NCI-H2029 (cell line): ENCODE measurements at places on chromosomes 2 and 18.

GRCh38 chr2:105781274-105781978, 36.7 kb downstream of the NCK2 start:
- no peak for DNase-seq

- no peak for DNase-seq
Measured at GRCh38 chr2:144320491-144320890, 199.4 kb downstream of the ZEB2 start.

- no peak for DNase-seq
Measured at GRCh38 chr18:62766266-62766665, 50.9 kb downstream of the PHLPP1 start.

- DNase-seq = no peak
Measured at GRCh38 chr18:50619861-50620275, 60.0 kb downstream of the MAPK4 start.

DNA sequence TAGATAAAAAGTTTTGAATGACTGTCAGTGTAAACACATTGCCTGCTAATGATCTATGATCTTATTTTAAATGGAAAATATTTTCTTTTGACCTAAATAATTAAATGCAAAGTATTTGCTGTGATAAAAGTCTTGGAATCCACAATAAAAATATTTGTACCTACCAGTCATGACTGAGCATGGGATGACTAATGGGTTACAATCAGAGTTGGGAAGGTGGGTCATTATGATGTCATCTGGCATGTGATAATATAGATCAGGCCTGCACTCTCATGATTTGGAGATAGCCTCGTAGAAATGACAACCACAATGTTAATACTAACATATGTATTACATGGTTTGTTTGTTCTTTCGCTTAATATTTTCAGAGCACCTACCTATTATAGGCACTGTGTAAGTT, 848.8 kb upstream of the KLHL29 start:
- no peak for DNase-seq

GRCh38 chr2:187873132-187873531, 318.9 kb upstream of the TFPI start:
- DNase-seq = no peak

- DNase-seq = no peak
Measured at GRCh38 chr2:207719008-207719407, 7.6 kb downstream of the CCNYL1 start.

GRCh38 chr2:135985826-135986393, 484 bp upstream of the DARS1 start:
- peak; percentile 85 for DNase-seq

DNA sequence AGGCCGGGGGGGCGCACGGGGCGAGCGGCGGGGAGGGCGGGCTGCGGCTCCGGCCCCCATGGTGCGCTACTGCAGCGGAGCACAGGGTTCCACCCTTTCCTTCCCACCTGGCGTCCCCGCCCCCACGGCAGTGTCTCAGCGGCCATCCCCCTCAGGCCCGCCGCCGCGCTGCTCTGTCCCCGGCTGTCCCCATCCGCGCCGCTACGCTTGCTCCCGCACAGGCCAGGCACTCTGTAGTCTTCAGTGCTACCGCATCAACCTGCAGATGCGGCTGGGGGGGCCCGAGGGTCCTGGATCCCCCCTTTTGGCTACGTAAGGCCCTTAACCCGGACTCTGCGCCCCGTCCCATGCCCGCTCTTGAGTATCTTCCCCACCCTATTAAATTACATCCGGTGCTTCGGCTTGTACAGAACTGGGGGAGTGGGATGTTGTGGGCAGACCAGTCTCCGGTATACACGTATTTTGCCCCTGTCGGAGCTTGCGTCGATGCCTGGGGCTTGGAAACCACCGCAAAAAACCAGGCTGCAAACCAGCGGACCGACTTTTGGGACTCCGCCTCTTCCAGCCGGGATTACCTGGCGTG, 598 bp upstream of the WBP1 start:
- DNase-seq = peak; percentile 49

- no peak for DNase-seq
Measured at GRCh38 chr2:120908314-120908975, 172.8 kb downstream of the GLI2 start.

DNA sequence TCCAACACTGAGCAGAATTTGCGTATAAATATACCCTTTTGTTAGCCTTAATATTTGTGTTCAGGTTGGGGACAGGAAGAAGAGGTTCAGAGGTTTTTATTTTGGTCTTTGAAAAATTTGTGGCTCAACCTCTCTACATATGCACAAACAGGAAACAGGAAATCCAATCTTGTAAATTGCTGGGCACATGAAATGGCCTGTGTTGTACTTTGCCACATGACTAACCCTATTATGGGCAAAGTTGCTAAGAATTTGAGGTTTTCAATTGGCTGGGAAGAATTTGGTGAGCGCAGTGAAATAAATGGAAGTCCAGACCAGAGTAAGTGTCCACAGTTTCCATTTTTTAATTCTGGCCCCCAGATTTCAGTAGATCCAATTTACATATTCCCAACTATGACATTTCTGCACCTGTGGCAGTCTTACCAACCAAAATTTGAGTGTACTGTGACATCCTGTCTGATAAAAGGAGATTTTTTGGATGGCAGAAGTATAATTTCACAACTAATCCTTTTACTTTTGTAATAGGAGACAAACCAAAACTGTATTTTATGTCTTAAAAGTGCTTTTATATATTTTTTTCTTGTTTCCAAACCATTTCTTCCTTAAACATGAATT, 63.6 kb downstream of the COX7A2L start:
- no peak for DNase-seq

GRCh38 chr18:10750191-10751035, 224.6 kb downstream of the NAPG start:
- DNase-seq = no peak

DNA sequence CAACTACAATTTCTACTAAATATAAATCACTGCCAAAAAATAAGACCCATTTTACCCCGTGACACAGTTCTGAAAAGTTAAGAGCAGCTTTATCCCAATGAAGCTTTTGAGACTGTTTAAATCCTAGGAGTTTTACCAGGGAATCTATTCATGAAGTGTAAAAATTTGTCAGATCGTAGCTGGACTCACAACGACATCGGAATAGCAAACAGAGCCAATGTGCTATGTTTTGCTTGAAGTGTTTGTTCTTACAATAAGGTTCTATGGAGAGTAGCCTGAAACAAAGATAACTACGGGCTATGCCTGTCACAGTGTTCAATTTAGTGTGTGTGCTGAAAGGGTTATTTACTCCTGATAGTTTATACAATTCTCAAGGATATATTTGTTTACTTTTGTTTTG, 78.5 kb upstream of the L3MBTL4 start:
- DNase-seq = no peak

DNA sequence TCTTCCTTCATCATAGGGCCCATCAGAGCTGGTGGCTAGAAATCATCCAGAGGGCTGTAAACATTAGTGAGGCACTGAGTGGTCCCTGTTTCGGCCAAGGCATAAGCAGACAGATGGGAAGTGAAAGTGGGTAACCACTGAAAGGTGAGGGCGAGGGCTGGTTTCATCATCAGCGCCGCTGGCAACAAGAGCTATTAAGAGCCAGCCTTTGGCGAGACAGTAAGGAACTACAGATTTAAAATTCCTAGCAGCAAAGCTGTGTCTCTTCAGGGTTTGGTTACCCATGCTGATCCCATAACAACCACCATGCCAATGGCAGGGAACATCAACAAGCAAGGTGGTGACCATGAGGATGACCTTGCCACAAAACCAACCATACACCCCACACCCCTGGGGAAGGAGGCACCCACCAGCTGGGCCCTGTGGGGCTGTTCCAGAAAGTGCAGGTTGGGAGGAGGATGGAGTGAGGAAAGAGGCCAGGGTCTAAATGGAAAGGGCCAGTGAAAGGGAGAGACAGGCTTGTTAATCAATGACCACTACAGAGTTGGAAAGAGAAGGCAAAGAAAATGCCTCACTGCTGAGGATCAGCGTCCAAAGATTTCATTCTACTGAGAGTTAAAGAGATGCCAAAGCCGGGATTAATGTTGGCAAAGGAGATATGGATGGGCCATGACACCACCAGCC, 9.0 kb upstream of the SLC20A1 start:
- DNase-seq = no peak

DNA sequence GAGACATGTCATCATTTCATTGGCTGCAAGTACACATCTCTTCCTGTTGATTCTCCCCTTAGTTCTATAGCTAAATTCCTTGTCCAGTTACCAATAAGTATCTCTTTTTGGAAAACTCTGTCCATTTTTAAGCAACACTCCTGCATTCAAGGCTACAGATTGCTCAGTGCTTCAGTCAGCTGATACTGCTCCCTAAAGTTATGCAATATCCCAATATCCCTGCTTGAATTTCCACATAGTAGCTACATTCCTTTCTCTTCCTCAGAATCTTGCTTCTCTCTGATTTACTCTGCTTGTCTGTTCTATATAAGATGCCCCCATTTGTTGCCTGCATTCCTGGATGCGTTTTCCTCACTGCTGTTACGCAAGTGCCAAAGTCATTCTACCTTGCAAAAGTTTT, 109.8 kb downstream of the PARD3B start:
- DNase-seq = no peak

DNA sequence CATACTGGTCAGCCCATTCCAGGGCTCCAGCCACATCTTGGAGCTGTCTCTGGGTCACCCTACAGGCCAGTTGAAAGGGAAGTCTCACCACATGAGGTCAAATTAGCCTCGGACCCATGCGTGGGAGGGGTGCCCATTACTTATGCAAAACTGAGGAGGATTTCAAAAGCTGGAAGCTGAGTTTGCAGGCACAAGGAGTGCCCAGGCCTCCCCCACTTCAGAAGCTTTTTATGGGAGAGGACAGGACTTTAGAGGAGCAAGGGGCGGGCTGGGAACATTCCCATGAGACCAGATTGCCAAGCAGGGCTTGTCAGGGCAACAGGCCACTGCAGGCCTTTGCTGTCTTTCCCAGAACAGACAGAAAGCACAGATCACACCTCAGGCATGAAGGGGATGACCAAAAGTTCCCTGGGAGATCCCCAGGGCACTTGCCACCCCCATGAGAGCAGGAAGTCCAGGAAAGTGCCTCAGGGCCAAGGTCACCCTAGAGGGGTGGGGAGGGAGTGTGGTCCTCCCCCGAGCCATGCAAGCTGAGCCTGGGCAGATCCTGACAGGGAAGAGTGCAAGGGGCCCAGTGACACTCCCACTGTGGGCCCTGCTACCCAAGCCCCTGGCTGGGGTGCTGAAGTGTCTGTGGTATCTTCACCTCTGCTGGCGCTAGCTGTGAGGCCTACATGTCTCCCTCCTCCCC, 267.7 kb downstream of the BCL11A start:
- DNase-seq = no peak

DNA sequence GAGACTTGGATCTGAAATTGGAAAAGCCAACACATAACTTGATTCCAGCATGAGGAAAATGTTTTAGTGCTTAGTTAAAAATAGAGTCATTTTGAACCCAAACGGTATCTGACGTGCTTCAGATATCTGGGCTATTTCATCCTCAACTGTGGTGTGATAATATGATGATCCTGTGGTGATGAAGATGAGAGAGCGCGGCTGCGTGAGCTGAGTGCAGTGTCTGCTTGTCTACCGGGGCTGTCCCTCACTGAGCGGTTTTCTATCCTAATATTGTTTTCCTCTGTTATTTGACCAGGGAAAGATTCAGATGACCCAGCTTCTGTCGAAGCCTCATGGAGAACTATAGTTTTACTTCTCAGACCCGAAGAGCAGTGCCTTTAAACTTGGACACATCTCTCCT, 5.8 kb downstream of the TWIST2 start:
- DNase-seq = no peak

DNA sequence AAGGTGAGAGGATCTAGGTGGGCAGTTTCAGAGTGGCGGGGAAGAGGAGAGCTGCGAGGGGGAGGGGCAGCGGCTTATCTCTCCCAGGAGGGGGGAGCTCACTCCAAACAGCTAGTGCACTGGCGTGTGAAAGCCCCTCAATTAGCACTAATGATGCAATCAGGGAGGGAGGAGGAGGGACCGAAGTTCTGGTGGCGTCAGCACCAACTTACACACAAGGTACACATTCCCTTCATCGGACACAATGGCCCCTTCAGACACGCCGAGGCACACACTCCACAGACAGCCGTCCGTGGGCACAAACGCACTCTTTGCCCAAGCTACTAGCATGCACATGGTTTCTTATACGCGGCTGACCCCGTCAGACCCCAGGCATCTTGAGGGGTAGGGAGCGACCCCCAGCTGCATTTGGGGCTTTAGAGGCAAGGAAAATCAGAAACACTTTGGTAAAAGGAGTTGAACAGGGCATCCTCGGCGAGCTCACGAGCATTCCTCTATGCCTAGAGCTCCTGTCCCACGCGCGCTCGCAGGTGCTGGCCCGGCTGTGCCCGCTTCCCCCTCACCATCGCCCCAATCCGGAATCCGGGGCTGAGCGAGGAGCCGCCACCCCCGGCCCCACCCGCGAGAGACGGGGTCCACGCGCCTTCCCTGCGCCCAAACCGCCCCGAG, 868 bp upstream of the PKDCC start:
- no peak for DNase-seq

DNA sequence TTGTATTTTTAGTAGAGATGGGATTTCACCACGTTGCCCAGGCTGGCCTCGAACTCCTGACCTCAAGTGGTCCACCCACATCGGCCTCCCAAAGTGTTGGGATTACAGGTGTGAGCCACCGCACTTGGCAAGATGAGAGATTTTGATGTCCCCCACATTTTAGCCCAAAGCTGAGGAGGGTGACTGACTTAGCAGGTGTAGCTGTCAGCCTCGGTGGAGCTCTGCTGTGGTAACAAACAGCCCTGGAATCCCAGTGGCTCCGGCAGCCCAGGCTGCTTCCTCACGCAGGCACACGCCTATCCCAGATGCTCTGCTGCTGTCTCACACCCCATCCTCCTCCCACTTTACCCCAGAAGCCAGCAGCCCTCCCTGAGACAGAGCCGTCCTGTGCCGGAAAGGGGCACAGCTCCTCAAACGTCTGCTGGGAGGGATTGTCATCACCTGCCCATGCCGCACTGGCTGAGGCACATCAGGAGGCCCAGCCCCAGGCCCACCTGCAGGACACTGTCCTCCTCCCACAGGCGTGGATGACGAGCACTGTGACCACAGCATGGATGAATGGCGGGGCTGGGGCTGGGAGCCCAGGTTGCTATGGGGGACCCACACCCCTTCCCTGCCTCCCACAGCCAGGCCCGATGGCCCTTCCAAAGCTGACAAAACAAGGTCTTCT, 10.6 kb upstream of the BOK start:
- no peak for DNase-seq

DNA sequence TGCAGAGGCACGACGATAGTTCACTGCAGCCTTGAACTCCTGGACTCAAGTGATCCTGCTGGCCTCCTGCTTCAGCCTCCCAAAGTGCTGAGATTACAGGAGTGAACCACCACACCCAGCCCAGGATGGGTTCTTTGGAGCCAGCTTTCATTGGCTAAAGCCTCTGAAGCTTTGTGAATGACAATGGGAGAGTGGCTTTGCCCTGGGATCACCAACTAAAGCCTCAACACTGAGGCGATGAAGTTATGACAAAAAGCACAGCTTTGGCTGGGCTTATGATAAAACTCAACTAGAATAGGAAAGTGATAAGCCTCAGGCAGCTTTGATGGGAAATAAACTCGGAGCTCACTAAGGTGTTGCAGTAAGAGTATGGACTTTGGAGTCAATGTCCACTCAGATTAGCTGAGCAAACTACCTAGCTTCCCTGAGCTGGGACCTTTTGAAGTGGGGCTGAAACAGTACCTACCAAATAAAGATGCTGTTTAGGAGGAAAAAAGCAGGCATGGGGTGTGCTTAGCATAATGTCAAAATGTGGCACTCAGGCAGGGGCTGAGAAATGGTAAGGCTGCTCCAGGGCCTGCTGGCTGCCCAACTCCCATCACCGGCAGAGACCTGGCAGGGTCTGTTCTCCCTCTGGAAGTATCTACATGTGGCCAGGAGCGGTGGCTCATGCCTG, 4.3 kb downstream of the TMEM127 start:
- DNase-seq = no peak
